ENCODE measurements at places on chromosomes 3 and 15. TPM values are rescaled to one million over a fixed set of nuclear protein-coding genes. Genes with fewer than 3 reads are reported as not detected.

Gene GP5
- total RNA-seq, result under 0.01 TPM

Gene IQCF5
- not detected for total RNA-seq

Gene ZMYND10
- 1.1 TPM for total RNA-seq

Gene C2CD4B
- 0.77 TPM for total RNA-seq

Gene IQGAP1
- total RNA-seq, result 75.9 TPM

Gene REC114
- not detected for total RNA-seq

Gene NTRK3
- total RNA-seq, result not detected

Gene CEP19
- 5.6 TPM for total RNA-seq
